ENCODE measurements at places on chromosomes 7 and 10.

DNA sequence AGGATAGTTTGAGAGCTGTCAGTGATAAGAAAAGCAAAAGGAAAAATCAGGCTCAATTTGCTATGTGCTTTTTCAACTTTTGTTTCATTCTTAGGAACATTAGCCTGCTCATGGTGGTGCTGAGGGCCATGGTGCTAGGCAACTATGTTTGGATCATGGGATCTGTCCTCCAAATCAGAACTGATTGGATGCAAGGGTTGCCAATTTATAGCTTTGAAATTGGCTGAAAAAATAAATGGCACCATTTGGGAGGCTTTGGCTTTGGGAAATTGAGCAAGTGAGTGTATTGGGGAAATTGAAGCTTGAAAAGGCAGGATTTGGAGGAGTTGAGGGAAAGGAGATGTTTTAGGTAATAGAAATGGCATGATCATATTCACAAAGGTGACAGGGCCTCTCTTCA, 103.8 kb downstream of the CYP26A1 start:
- DNase-seq = no peak

DNA sequence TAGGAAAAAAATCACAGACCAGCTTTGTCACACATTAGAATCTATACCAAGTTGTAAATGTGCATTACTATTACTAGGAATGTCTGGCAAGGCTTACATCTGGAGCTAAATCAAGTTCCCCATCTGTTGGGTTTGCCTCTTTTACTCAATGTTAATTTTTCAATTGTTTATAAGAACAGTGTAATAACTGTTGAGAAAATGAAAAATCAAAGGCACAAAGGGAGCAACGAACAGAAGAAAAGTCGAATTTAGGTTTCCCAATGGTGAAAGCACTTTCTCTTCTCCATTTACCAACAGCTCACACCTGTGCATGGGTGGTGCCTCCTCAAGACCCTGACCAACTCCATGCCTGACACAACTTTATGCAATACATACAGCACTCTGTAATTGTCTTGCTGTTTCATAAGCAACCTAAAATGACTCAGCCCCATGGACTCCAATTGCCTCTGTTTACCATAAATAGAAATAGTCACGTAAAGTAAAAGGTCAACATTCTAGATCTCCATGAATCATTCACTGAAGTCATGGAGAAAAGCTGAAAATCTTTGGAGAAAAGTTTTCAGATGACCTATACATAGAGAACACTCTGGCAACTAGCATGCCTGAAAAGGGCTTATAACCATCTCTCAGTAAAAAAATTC, 95.5 kb upstream of the KCNIP2 start:
- DNase-seq = no peak

- DNase-seq = no peak
Observed at GRCh38 chr10:102837230-102837721, at the start of gene CYP17A1. CYP17A1 (minus strand) TSS chr10:102837413; CDS start chr10:102837361, 52 bp downstream.

DNA sequence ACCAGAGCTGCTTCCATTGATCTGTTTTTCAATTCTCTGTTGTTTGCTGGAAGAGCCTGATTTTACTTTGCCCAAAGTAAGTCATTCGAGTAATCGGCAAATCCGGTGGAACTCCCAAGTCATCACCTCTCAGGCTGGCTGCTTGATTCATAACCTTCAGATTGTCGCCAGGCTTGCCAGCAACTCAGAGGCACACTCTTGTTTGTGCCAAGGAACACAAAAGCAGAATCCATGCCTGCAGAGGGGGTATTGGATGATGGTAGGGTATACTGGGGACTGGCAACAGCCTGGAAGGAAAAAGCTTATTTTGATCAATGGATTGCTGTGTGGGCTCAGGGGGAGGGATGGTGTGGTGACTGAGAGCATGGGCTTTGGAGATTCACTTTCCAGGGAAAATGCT, 542.4 kb downstream of the SORCS3 start:
- no peak for DNase-seq

- no peak for DNase-seq
Observed at GRCh38 chr10:77274046-77274795, 363.4 kb downstream of the KCNMA1 start.

GRCh38 chr10:93336678-93337077, 145.5 kb downstream of the MYOF start:
- DNase-seq = no peak

DNA sequence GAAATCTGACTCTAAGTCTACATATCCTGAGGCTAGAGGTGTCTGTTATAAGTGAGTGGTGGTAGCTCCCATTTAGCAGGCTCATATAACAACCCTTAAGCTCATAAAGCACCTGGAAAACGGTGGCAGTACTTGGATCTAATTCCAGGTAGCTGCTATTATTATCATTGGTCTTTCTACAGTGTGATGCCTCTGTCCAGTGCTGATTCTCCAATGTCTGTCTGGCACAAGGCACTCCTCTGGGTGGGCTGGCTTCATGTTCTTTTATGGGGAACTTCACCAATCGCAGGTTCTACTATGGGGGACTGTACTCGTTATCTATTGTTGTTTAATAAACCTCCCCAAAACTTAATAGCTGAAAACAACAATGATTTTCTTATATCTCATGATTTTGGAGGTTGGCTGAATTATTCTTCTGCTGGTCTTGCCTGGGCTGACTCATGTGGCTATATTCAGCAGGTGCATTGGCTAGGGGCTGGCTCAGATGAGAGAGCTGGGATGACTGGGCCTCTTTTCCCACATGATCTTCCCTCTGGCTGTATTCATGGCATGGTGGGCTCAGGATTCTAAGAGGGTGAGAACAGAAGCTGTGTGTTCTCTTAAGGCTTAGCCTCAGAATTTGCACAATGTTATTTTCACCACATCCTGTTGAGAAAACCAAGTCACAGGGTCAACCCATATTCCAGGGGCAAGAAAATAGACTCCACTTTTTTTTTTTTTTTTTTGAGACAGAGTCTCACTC, 93.0 kb upstream of the PCGF5 start:
- DNase-seq = no peak

DNA sequence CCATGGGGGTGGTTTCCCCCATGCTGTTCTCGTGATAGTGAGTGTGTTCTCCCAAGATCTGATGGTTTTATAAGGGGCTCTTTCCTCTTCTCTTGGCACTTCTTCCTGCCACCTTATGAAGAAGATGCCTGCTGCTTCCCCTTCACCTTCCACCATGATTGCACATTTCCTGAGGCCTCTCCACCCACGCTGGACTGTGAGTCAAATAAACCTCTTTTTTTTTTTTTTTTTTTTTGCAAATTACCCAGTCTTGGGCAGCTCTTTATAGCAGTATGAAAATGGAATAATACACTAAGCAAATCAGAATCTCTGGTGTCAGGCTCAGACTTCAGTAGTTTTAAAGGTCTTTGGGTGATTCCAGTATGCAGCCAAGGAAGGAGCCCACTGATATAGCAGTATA, 28.2 kb downstream of the TAS2R41 start:
- no peak for DNase-seq

GRCh38 chr7:131961054-131961680, 404.7 kb upstream of the PODXL start:
- no peak for DNase-seq

DNA sequence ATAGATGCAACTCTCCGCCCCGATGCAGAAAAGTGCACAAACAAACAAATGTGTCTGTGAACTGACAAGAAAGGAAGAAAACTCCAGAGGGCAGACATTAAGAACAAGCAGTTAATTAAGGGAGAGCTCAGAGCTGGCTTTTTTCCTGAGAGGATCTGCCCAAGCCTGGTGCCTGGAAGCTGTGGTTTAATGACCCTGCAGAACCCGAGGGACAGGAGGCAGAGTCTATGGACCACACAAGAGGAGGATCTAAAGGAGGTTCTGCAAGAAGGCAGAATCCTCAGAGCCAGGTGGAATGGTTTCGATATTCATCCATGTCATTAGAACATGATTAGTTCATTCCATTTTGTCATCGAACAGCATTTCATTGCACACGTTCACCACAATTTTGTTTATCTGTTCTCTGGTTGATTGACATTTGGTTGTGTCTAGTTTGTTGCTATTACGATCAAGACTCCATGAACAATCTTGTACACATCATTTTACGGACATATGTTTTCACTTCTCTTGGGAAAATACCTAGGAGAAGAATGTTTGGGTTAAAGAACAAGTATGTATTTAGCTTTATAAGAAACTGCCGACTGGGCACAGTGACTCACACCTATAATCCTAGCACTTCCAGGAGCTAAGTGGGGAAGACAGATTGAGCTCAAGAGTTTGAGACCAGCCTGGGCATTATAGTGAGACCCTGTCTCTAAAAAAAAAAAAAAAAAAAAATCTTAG, 560.2 kb downstream of the CALN1 start:
- DNase-seq = no peak

GRCh38 chr10:52011118-52011517, 303.0 kb upstream of the DKK1 start:
- DNase-seq = no peak

GRCh38 chr10:73991884-73992245, 6.1 kb upstream of the VCL start:
- peak; percentile 59 for DNase-seq

GRCh38 chr10:79167537-79167936, 98.8 kb downstream of the ZMIZ1 start:
- DNase-seq = no peak

DNA sequence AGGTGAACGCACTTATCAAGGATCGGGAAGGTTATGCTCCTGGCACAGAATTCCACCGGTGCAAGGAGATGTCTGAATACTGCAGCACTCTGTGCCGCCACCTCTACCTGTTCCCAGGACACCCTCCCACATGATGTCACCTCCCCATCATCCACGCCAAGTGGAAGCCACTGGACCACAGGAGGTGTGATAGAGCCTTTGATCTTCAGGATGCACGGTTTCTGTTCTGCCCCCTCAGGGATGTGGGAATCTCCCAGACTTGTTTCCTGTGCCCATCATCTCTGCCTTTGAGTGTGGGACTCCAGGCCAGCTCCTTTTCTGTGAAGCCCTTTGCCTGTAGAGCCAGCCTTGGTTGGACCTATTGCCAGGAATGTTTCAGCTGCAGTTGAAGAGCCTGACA, 11.0 kb upstream of the CLCN1 start:
- DNase-seq = no peak

DNA sequence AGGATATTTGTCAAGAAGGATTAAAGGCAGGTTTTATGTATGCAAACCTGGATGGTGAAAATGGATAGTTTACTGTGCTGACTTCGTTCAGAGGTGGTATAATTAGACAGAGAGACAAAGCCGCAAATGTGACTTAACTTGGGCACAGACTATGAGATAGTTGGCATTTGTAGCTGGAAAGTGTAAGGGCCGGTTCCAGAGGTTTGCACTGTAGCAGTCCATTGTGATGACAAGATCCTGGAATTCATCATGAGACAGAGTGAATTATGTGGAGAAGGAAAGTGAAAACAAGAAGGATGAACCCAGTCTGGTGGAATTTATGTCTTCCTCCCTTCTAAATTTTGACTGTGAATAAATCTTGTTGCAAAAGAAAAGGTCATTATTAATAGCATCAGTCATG, 139.0 kb downstream of the CNTNAP2 start:
- no peak for DNase-seq

DNA sequence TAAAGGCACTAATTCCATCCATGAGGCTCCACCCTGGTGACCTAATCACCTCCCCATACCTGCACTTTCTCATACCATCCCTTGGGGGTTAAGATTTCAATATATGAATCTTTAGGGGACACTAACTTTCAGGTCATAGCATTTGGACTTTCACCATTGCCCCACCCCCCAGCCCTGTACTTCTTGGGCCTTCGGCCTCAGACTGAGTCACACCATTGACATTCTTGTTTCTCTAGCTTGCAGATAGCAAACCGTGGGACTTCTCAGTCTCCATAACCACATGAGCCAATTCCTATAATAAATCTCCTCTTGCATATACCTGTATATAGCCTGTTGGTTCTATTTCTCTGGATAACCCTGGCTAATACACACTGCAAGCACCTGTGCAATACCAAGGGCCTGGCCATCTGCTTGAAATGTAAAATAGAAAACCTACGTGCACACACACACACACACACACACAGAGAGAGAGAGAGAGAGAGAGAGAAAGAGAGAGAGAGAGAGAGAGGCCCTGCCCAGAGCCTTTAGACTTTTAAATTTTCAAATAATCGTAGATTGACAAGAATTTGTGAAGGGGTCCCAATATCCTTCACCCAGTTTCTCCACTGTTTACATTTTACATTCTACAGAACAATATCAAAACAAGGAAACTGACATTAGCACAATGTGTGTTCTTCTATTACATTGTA, 25.3 kb downstream of the ANXA8 start:
- DNase-seq = no peak

GRCh38 chr7:44772440-44772839, 23.8 kb downstream of the ZMIZ2 start:
- DNase-seq = no peak

DNA sequence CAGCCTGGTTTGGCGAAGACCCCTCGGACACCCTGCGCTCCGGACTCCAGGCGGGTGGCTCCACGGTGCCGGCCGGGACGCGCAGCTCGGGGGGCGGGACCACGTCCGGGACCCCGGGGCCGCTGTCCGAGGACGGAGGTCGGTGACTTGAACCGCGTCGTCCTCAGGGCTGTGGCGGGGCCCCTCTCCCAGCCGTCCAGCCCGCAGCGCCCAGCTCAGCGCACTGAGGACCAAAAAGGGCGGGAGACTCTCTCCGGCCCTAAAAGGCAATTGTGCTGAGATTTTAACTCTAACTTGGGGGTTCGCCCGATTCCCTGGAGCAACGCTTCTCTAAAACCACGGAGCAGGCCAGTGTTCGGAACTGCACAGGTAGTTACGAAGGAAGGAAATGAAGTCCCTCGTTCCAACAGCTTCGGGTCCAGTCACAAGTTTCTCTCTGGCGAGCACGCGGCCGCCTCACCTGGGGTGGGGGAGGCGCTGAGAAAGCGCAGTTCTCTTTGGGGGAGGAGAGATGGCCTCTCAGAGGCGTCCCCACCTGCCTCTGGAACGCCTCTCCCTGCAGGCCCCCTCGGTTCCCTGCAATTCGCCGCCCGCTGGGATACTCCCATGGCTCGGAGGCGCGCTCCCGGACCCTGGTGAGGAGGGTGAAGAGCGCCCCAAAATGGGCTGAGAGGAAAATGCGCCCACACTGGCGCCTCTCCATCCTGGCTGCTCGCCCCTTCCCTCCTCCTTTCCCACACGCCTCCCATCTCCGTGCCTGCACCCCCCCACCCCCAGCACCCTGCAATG, 352.7 kb downstream of the DNAJB6 start:
- no peak for DNase-seq

GRCh38 chr10:33157103-33157502, 177.4 kb downstream of the NRP1 start:
- DNase-seq = no peak

DNA sequence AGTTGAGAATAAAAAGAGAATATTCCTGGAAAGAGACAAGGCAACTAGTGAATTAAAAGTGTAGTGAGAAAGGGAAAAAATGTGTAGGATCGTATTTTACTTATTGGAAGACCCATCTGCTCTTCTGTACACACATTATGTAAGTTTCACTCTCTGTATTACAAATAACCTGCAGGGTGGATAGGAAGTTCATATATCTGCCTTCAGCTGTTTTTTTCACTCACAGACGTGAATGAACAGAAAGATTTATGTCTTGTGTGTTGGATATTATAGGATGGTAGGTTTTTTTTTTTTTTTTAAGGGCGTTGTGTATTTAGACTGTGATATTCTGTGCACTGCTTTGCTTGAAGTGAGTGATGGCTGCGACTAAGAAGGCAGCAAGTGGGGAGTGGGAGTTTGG, 266.5 kb downstream of the AUTS2 start:
- no peak for DNase-seq

Data from stimulated activated CD4-positive, alpha-beta T cell treated with anti-CD3 and anti-CD28 coated beads, Interleukin-1b, Interleukin-23, amount 100 ng/mL, for 48 hours (primary cell).